Epithelial cell of esophagus (primary cell): ENCODE measurements at places on chromosomes 7 and 10.
A peak's percentile ranks its signal among the peaks of the same experiment; 100 is the strongest.

DNA sequence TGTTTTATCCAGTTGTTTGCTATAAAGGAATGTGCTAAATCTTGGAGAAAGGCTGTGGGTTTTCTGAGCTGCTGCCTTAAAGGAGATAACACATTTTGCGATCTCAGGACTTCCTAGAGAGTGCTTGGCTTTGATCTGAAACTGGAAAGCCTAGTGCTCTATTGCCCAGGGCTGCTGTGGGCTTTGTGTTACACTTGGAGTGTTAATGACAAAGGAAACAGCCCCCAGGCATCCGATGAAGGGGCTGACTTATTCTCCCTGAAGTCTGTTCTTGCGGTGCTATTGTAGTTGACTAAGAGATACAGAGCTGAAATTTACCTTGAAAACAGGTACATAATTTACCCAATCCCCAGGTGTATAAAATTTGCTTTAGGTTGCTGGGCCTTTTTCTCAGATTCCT lies 74.5 kb downstream of the SND1 start:
- no peak for DNase-seq

DNA sequence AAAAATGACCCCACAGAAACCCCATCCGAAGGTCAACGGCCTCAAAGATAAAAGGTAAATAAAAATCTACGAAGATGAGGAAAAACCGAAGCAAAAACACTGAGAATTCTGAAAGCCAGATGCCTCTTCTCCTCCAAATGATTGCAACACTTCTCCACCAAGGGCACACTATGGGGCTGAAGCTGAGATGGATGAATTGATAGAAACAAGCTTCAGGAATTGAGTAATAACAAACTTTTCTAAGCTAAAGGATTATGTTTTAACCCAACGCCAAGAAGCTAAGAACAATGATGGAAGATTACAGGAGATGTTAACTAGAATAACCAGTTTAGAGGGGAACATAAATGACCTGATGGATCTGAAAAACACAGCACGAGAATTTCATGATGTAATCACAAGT lies 127.8 kb downstream of the MACC1 start:
- no peak for DNase-seq

GRCh38 chr10:79127151-79127961 lies 58.6 kb downstream of the ZMIZ1 start:
- DNase-seq: peak; percentile 70

- no peak for DNase-seq
Measured at GRCh38 chr7:92856436-92856835, 20.1 kb upstream of the CDK6 start.

DNA sequence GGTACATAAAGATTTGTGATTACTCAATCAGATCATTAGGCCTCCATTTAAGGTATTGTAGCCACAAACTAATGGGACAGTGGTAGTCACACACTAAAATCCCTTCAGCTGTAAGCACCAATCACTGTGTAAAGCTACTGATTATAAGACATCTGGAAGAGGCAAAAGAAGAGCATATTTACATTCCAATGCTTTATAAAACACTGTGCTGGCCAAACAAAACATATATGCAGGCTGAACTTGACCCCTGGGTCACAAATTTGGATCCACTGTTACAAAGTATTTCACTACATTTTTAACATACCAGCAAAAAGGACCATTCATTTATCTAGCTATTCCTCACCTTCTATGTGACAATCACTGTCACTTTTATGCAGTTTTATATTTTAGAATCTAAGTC lies 41.4 kb upstream of the ANLN start:
- no peak for DNase-seq

DNA sequence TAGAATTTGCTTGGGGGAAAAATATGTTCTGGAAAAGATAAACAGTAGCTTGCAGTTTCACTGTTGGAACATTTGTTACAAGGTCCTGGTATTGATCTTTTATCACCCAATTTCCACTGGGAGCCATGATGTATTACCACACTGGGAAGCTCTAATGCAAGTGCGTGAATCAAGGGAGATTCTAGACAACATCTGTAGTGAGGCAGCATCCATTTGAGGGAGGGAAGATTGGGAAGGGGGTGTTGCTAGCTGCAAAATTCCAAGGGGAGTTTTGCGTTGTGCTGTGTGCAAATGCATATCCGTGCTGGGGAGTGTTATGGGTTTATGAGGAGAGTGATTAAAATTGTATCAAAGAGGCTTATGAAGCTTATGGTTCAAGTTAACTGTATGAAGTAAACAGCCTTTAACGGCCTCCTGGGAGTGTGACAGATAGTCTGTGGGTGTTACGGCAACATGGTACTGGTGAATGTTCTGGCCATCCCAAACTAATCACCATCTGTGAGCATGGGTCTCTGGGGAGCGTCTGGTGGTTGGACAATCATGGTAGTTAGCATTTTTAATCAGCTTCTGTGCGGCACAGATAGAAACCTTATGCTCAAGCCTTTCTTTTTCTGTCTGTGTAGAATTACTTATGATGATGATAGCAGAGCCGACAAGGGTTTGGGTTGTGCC lies 601.9 kb upstream of the GALNT17 start:
- no peak for DNase-seq
